ENCODE measurements at places on chromosomes 1 and 21. TPM values are rescaled to one million over a fixed set of nuclear protein-coding genes. Genes with fewer than 3 reads are reported as not detected.
A peak's percentile ranks its signal among the peaks of the same experiment; 100 is the strongest.

- no peak for DNase-seq
Observed at GRCh38 chr1:110798691-110799256, 74.2 kb upstream of the CD53 start.

Gene CELA2A
- not detected for total RNA-seq

Gene OR2L8
- total RNA-seq = not detected

Gene ZNF648
- total RNA-seq = not detected

Gene RGS13
- total RNA-seq = not detected

GRCh38 chr1:178277793-178278530, 184.1 kb downstream of the RASAL2 start:
- DNase-seq = no peak

DNA sequence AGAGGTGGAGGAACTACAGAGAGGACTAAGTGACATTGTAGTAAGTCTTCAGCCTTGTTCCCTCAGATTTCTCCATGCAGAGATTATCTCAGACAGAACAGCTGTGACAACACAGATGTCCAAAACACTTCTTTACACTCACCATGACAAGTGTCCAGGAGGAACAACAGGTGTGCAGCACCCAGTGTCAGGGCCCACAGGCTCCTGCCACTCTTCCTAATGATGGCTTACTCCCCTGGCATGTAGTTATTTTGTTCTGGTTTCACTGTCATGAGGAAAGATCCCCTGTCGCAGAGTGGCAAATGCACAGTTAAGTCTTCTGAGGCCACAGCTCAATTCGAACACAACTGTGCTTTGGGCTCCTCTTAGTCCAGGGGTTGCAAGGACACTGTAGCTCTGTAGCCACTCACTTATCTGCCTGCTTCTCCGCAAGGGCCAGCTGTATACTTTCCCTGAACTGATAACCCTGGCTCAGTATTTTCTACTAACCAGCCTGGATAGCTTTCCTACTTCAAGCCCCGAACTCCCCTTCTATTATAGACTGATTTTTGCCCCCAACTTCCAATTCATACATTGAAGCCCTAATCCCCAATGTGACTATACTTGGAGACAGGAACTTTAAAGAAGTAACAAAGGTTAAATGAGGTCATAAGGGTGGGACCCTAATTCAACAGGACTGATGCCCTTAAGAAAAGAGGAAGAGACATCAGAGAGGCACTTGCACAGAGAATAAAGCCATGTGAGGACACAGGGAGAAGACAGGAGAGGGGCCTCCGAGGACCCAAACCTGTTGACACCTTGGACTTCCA, 11.1 kb downstream of the PDZK1 start:
- no peak for DNase-seq

GRCh38 chr1:244628789-244629188, 24.1 kb upstream of the DESI2 start:
- DNase-seq = no peak

DNA sequence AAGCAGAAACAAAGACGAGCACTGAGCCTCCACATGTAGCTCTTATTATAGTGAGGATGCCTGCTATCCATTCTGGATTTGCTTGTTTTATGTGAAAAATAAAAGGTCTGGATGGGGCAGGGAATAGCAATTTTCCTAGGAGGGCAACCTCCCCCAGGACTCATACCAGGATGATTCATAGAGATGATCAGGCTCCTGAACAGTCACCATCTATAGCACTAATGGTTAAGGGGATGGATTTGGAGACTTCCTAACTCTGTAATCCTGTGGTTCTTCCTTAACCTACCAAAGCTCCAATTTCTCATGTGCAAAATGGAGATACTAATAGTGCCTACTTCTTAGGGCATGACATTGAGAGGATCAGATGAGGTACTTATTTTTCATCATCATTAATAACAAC, 34.5 kb upstream of the CD58 start:
- no peak for DNase-seq

GRCh38 chr1:78070758-78071157, 25.0 kb downstream of the GIPC2 start:
- DNase-seq = peak; percentile 47

- DNase-seq = no peak
Observed at GRCh38 chr1:25460020-25460419, 29.3 kb downstream of the MACO1 start.

Gene RCSD1
- not detected for total RNA-seq

Gene LENEP
- total RNA-seq = not detected

Gene OR2T2
- not detected for total RNA-seq

Gene RAB13
- 30.5 TPM for total RNA-seq

Data from epithelial cell of proximal tubule (primary cell).